ENCODE measurements at places on chromosomes 7 and 10. TPM values are rescaled to one million over a fixed set of nuclear protein-coding genes. Genes with fewer than 3 reads are reported as not detected.

CLDN4 gene
- 175 TPM for total RNA-seq

AS3MT gene
- total RNA-seq, result 12.8 TPM

GRCh38 chr10:104150139-104150538 is 28.2 kb downstream of the SFR1 start:
- no peak for DNase-seq

DNA sequence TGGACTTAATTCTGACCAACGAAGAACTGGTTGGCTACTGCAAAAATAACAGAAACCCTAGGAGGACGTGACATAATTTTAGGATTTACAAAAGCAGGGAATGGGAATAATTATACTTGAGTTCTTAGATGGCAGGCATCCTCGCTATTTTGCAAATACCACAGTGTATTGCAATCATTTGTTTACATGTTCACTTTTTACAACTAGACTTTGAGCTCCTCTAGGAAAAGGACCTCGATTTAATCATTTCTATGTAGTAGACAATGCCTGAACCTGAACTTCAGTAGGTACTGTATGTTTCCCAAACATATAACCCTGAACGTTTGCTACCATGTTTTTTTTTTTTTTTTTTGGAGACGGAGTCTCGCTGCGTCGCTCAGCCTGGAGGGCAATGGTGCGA is 137.7 kb downstream of the CNOT4 start:
- DNase-seq, result no peak

DNA sequence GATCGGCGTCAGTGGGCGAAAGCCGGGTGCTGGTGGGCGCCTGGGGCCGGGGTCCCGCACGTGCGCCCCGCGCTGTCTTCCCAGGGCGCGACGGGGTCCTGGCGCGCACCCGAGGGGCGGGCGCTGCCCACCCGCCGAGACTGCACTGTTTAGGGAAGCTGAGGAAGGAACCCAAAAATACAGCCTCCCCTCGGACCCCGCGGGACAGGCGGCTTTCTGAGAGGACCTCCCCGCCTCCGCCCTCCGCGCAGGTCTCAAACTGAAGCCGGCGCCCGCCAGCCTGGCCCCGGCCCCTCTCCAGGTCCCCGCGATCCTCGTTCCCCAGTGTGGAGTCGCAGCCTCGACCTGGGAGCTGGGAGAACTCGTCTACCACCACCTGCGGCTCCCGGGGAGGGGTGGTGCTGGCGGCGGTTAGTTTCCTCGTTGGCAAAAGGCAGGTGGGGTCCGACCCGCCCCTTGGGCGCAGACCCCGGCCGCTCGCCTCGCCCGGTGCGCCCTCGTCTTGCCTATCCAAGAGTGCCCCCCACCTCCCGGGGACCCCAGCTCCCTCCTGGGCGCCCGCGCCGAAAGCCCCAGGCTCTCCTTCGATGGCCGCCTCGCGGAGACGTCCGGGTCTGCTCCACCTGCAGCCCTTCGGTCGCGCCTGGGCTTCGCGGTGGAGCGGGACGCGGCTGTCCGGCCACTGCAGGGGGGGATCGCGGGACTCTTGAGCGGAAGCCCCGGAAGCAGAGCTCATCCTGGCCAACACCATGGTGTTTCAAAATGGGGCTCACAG is 1.1 kb downstream of the EGFR start:
- peak; percentile 56 for DNase-seq

CCDC146 gene
- 12.1 TPM for total RNA-seq

TPST1 gene
- total RNA-seq, result 41.2 TPM

DDC gene
- not detected for total RNA-seq

DNA sequence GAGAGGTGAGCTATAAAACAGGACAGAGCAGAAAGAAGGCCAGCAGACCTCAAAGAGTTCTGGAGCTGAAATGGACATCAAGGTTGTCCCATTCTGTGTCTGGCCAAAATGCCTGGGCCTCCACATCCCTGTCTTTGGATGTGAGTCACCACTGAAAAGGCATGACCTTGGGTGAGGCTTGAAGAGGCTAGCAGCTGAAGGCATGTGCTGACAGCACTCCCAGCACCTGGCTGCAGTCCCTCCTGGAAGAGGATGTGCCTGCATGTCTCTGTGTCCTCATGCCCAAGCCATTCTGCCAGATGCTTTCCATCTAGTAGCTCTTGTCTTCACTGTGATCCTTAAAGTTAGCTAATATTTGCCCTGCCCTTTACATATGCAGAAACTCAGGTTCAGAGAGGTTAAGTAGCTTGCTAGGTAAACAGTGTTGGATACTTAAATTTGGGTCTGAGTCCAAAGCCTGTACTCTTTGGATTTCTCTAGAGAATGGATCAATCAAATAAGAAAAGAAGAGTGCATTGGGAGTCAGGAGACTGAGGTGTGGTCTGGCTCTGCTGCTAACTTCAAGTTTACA is 35.8 kb downstream of the HECW1 start:
- no peak for DNase-seq

CHST15 gene
- 35.9 TPM for total RNA-seq

DNA sequence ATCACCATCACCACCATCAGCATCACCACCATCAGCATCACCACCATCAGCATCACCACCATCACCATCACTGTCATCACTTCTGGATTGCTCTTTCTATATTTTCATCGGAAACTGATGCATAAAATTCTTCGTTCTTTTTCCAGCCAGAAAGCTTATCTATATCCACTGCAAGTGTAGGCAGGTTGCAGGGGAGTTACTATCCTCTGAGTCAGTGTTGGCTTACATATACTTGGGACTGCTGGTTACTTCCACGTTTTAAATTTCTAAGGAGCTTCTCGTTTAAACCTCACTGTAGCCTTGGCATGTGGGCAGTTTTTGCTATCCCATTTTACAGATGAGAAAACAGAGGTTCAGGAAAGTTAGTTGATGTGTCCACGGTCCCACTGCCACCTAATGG is 66.1 kb downstream of the FOXL3 start:
- no peak for DNase-seq

- no peak for DNase-seq
Measured at GRCh38 chr10:84126785-84127167, 12.5 kb upstream of the GHITM start.

FAM131B gene
- 6.1 TPM for total RNA-seq

GRCh38 chr7:55185321-55185802 is 166.5 kb downstream of the EGFR start:
- DNase-seq, result no peak

DNA sequence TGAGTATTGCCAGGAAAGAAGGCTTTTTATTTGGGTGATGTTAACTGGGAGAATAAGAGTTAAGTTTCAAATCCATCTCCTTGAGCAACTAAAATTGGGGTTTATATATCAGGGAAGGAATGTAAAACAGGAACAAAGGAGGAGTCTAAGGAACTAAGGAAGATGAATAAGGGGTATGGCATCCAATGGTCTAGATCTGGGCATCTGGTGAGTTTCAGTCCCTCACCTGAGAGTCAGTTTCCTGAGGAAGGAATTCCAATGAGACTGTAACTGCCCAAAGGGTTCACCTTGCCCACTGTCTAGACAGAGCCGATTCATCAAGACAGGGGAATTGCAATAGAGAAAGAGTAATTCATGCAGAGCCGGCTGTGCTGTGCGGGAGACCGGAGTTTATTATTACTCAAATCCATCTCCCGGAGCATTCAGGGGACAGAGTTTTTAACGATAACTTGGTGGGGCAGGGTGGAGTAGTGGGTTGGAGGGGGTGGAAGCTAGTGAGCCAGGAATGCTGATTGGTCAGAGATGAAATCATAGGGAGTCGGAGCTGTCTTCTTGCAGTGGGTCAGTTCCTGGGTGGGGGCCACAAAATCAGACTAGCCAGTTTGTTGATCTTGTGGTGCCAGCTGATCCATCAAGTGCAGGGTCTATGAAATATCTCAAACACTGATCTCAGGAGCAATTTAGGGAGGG is 188.3 kb upstream of the STK17A start:
- no peak for DNase-seq

GRCh38 chr10:63166742-63167258 is 33.7 kb downstream of the NRBF2 start:
- DNase-seq, result no peak

- DNase-seq, result no peak
Measured at GRCh38 chr7:152336754-152337368, 98.9 kb downstream of the KMT2C start.

- no peak for DNase-seq
Measured at GRCh38 chr7:149562602-149563001, 65.0 kb upstream of the ZNF746 start.

FKBP9 gene
- 208 TPM for total RNA-seq

SHTN1 gene
- total RNA-seq, result 38.6 TPM

GRCh38 chr10:66980246-66980815 is 54.5 kb downstream of the LRRTM3 start:
- DNase-seq, result no peak

DNA sequence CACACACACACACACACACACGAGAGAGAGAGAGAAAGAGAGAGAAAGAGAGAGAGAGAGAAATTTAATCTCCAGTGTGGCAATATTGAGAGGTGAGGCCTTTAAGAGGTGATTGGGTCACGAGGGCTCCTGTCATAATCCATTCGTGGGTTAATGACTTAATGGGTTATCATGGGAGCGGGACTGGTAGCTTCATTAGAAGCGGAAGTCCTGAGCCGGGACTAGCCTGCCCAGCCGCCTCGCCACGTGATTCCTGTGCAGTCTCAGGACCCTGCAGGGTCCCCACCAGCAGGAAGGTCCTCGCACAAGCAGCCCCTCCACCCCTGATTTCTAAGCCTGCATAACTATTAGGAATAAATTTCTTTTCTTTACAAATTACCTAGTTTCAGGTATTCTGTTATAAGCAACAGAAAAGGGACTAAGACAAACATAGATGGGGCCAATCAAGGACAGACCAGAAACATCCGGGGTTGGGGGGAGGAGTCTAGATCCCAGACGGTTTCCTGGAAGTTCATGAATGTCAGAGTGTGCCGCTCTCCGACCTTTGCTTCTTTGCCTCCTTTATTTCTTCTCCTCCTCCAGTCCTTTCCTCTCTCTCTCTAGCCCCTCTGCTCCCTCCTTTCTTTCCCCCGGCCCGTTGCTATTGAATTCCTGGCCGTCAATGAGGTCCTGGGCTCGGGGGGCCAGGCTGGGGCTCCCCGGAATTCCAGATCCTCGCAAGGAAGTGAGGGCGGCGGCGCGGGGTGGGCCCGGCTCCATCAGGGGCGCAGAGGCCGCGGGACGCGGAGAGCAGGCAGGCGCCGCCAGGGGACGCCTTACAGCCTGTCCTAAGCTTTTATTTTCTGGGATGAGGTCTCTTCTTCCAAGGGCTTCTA is 146.8 kb downstream of the CYP26A1 start:
- no peak for DNase-seq

CALCR gene
- not detected for total RNA-seq

- DNase-seq, result no peak
Measured at GRCh38 chr7:32879460-32879859, 12.1 kb downstream of the KBTBD2 start.

DNA sequence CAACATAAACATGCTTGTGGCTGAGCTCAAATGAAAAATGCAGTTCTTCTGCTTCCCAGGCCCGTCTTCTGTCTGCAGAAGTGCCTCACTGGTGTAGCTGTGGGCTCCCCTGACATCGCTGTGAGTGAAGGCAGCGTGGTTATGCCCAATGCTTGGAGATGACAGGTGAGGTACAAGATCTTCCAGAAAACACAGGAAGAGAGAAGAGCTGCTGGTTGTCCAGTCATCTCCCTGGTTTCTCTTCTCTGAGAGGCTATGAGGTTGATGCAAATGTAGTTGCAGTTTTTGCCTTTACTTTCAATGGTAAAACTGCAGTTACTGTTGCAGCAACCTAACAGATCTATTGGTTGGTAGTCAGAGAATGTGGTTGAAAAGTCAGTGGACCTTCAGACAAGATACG is 223.6 kb downstream of the GATA3 start:
- DNase-seq, result no peak

- DNase-seq, result no peak
Measured at GRCh38 chr7:102953406-102953805, 40.6 kb downstream of the LRRC17 start.

GRCh38 chr10:95501203-95502094 is 59.7 kb downstream of the SORBS1 start:
- no peak for DNase-seq

DNA sequence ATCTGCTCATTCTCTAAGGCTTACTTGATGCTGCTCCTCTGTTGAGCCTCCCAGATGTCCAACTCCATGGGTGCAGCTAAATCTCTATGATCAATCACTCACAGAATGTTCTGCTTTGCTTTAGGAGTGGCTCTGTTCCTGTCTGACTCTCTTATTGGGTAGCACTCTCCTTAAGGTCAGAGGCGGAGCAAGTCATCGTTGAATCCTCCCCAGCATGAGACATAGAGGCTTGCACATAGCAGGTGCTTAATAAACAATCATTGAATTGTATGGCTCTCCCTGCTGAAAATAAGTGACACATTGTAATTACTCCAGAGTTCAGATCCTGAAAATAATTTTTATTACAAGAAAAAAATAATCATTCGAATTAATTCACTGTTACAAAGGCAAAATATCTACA is 69.7 kb downstream of the NPS start:
- no peak for DNase-seq

DNA sequence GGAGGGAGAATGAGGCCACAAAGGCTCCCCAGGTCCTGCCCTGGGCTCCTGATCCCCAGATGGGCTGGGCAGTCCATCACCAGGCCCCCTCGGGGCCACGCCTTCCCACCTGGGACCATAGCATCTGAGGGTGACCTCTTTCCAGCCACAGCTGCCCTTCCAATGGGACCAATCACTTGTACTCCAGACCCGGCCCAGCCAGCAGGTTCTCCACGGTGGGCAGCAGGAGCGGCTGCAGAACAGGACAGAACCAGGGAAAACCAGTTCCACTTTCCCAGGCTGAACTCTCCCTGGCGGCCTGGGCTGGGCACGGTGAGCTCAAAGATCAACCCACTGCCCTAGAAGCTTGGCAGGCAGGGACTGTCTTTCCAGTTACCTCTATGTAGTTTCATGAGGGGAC is 257.6 kb downstream of the MAD1L1 start:
- DNase-seq, result no peak

TRPV5 gene
- 0.29 TPM for total RNA-seq

GIGYF1 gene
- 99.1 TPM for total RNA-seq

- no peak for DNase-seq
Measured at GRCh38 chr7:157013602-157014549, 3.4 kb upstream of the MNX1 start.

GRCh38 chr7:118140468-118140867 is 43.5 kb upstream of the LSM8 start:
- DNase-seq, result no peak

IDI2 gene
- total RNA-seq, result not detected

- no peak for DNase-seq
Measured at GRCh38 chr7:132492823-132493445, 83.3 kb downstream of the PLXNA4 start.

DNA sequence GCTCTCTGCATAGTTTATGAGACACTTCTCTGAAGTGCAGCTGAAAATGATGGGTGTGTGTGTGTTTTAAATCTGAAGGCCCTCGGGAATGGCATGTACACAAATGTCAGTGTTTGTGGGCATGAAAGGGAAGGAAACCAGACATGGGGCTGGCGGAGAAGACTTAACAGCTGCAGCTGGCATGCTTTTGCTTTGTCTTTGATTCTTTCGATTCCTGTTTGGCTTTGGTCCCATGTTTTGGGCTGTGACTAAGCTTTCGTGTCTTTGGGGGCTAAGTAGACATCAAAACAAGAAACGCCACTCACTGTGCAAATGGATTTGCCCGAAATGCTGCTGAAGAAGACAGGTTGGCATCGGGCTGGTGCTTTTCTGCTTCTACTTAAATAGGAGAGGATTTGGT is 179.3 kb downstream of the PFKFB3 start:
- no peak for DNase-seq

ITIH5 gene
- total RNA-seq, result 17.2 TPM

MMP21 gene
- total RNA-seq, result 0.23 TPM

GRCh38 chr10:26837139-26837538 is 23.6 kb downstream of the ABI1 start:
- no peak for DNase-seq

FAM25G gene
- total RNA-seq, result not detected

MEOX2 gene
- total RNA-seq, result not detected
